Brain (organoid and tissue), 16 donors: ENCODE measurements at places on chromosomes 3 and 15. TPM values are rescaled to one million over a fixed set of nuclear protein-coding genes. Genes with fewer than 3 reads are reported as not detected.

DNA sequence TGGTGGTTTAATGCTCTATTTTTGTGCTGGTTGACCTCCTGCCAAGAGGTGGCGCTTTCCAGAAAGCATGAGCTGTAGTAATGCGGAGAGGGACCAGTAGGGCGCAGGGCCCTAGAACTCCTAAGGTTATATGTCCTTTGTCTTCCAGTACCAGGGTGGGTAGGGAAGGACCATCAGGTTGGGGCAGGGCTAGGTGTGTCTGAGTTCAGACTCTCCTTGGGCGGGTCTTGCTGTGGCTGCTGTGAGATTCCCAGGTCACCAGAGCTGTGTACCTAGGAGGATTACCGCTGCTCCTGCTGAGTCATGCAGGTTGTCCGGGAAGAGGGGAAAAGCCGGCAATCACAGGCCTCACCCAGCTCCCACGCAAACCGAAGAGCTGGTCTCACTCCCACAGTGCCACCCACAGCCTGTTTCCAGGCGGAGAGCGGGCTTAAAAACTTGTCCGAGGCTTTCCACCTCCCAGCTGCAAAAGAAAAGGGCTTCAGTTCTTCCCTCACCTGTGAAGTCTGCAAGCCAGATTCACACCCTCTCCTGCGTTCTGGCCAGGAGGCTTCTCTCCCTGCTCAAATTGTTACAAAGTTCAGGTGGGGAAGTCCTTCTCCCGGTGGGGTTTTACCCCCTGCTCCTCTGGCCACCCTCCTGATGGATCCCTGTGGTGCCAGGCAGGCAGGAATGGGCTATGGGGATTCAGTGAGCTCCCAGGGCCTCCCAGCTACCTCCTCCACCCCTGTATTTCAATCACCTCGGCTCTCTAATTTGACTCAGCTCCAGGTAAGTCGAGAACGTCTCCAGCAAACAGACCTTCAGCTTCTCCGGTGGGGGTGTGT, 37.7 kb upstream of the BCHE start:
- no peak for DNase-seq

- no peak for DNase-seq
Observed at GRCh38 chr3:8492744-8493511, 8.7 kb upstream of the LMCD1 start.

GRCh38 chr15:56251315-56252095, 7.8 kb upstream of the RFX7 start:
- DNase-seq: no peak

- DNase-seq: no peak
Observed at GRCh38 chr3:188264226-188265207, 110.6 kb downstream of the LPP start.

TADA3 gene
- 83.6 TPM for polyA plus RNA-seq
